ENCODE measurements at places on chromosomes 16 and 17. TPM values are rescaled to one million over a fixed set of nuclear protein-coding genes. Genes with fewer than 3 reads are reported as not detected.

CCL17 gene
- polyA plus RNA-seq = not detected

HOXB9 gene
- polyA plus RNA-seq = not detected

DNA sequence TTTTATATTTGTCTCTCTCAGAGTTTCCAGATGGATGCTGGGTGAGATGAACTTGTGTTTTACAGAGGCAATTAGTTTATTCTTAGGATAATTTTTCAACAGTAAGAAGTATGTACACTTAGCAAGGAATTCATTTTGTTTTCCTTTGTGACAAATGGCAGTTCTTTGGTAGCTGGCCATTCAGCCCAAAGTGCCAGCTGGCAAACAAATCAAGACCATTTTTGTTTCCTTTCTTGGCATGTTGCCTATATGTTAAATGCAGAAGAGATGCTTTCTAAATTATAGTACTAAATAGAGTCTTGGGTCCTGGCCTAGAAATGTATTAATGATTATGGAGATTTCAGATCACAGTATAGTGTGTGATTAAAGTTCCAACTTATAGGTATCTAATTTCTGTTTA is 337.1 kb downstream of the CNTNAP4 start:
- DNase-seq = no peak

- DNase-seq = peak; percentile 27
Observed at GRCh38 chr16:14502932-14503741, 126.9 kb downstream of the PARN start.

DNA sequence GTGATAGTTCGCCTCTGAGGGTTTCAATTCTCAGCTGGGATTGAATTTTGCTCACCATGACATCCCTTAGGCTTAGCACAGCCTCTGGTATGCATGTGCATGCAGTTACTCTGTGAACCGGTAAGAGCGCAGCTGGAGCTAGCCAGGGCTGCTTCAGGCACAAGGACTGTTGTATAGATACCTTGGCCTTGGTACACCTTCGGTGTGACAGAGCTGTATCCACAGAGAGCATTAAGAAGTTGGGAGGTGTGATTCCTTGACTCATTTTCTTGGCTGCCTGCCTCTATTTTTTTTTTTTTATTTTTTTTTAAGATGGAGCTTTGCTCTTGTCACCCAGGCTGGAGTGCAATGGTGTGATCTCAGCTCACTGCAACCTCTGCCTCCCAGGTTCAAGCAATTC is 2.2 kb upstream of the NUTF2 start:
- DNase-seq = no peak

NKD1 gene
- polyA plus RNA-seq = not detected

- DNase-seq = no peak
Observed at GRCh38 chr17:40122136-40122998, 596 bp downstream of the MSL1 start.

DNA sequence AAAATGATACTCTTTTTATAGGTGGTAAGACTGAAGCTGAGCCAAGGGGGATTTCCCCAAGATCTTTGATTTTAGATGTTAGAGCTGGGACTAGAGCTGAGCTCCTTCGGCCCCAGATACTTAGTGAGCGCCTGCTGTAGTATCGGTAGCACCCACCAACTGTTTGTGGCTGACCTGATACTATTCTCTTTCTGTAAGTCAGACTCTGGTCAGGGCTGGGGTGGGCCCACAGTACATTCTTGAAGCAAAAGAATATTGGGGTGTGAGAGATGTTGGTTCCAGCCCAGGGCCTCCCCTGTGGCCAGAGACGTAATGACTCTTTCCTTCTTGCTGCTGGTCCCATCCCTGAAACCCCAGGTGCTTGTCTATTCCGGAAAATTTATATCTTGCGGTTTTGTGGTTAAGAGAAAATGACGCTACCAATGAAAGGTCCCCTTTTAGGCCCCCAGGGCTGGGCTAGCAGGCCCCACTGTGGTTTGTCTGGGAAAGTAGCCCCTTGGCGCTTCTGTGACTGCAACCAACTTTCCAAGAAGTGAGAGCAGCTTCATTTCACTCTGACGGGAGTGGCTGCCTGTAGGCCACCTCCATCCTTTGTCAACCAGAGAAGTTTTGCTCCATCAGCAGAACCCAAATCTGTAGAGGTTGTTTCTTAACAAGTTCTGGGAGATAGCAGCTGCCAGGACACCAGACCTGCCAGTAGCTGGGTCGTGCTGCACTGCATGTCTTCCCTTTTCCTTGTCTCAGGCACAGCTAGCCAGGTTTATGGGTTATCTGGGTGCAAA is 86.4 kb upstream of the LGALS9 start:
- no peak for DNase-seq

DNA sequence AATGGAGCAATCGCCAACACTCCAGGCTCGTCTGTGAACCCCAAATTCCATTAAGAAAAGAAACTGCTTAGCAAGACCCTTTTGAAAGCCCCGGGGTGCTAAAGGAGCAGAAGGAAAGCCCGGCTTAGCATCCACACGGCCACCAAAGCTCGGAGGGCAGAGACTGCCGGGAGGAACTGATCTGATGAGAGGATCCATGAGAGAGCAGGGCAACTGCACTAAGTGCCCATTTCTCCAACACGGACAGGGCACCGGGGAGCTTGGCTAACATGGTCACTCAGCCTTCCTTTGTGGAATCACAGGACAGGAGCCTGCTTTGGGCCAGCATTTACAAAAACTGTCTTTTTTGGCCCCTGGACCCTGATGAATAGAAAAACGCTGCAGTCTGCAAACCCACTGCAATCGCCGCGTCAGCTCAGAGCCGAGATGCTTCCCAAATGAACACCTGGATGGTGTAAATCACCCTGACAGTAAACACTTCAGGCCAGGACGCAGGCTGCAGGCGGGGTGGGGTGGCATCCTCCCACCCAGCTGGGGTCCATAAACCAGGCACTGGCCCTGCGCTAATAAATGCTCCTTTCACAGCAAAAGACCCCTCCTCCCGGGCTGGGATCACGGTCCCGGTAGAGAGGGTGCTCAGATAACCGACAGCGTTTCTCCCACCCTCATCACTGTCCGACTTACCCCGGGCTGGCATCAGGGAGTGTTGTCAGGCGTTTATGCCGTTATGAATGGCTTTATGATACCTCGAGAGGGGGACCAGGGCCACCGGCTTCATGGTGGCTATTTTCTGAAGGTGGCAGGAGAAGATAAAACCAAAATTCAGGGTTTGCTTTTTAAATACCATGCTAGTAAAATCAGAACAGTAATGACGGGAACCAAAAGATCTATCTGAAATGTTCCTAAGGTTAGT is 299.5 kb downstream of the IRF8 start:
- no peak for DNase-seq
